Progenitor cell of endocrine pancreas (in vitro differentiated cells): ENCODE measurements at places on chromosomes 3 and 15. TPM values are rescaled to one million over a fixed set of nuclear protein-coding genes. Genes with fewer than 3 reads are reported as not detected.

- DNase-seq, result no peak
These were observed 96.7 kb downstream of the FOXP1 start for GRCh38 chr3:71486831-71487230.

- no peak for DNase-seq
These were observed 85.8 kb downstream of the GAP43 start for GRCh38 chr3:115709093-115709492.

Gene PRSS50
- 1.9 TPM in 2 replicates for total RNA-seq

DNA sequence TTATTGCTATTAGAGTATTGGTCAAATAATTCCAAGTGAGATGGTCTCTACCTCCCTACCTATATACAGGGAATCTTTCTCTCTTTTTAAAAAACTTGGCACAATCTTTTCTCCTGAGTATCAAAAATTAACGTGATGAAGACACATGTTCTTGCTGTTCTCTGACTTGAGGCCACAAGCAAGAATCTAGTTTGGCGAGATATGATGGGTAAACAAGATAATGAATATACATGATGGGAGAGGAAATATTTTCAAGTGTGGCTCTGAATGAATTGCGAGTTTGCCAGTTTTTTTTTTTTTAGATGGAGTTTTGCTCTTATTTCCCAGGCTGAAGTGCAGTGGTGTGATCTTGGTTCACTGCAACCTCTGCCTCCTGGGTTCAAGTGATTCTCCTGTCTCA is 11.6 kb downstream of the NR1D2 start:
- no peak for DNase-seq

- no peak for DNase-seq
These were observed 28.2 kb downstream of the TPM1 start for GRCh38 chr15:63070681-63071129.

DNA sequence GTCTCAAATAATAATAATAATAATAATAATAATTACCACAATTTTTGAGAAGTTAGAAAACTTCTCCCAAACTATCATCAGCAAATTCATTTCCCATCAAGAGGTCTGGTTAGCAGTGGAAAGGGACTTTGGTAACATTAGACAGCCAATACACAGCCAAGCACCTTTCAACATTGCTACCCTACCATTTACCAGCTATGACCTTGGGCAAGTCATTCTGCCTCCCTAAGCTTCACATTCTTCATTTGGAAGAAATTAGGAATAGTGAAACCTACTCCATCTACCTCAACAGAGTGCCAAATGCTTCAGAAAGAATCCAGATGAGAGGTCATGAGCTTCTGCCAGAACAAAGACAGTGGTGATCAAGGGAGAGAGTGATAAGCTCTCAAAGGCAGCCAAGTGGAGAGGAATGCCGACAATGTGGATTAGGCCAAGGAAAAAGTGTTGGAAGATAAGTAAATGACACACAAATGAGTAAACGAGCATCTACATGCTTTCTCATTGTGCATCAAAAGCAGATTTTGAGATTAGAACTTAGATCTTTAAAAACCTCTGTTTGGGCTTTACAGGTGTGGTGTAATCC is 42.9 kb upstream of the LPP start:
- no peak for DNase-seq
